ENCODE measurements at places on chromosomes 2 and 18. TPM values are rescaled to one million over a fixed set of nuclear protein-coding genes. Genes with fewer than 3 reads are reported as not detected.

The SELENOI gene
- total RNA-seq: 17.4 TPM

- no peak for DNase-seq
These were observed 14.2 kb downstream of the KLHL41 start for GRCh38 chr2:169523681-169524080.

The SLC8A1 gene
- total RNA-seq: 14.2 TPM

DNA sequence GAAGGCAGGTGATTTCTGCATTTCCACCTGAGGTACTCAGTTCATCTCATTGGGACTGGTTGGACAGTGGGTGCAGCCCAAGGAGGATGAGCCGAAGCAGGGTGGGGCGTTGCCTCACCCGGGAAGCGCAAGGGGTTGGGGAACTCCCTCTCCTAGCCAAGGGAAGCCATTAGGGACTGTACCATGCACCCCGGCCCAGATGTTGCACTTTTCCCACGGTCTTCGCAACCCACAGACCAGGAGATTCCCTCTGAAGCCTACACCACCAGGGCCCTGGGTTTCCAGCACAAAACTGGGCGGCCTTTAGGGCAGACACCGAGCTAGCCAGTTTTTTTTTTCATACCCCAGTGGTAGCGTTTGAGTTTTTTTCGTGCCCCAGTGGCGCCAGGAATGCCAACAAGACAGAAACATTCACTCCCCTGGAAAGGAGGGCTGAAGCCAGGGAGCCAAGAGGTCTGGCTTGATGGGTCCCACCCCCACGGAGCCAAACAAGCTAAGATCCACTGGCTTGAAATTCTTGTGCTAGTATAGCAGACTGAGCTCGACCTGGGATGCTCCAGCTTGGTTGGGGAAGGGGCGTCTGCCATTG is 75.9 kb upstream of the RANBP2 start:
- DNase-seq: no peak

GRCh38 chr2:55395724-55396605 is 23.7 kb downstream of the CCDC88A start:
- DNase-seq: no peak

The G6PC2 gene
- not detected for total RNA-seq

GRCh38 chr18:41071826-41072225 is 883.2 kb upstream of the PIK3C3 start:
- DNase-seq: no peak

DNA sequence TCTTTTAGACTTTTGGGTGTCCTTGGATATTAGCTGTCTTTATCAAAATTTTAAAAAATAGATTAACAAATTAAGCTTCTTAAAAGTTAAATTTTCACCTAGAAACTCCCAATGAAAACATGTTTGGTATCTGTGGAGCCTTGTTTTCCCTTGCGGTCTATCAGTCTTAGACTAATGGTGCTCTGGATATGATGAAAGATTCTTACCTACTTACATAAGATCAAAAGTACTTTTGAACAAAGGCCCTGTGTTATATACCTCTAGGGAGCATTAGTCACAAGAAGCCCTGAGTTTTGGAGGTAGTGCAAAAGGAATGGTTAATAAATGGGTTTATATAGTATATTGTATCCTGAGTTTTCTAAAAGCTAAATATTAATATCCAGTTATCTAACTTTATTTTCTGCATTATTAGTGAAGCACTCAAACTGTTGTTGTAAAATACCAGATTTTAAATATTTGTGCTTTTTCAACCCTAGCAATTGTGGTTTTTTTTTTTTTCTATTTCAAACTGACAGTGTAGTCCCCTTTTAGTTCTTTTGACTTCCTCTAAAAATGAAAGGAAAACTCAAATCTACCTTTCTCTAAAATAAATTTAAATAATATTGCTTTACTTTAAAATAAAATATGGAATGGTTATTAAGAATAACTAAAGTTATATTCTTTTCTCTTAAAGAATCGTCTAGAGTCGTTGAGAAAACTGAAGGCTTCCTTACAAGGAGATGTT is 18.1 kb downstream of the NDC80 start:
- no peak for DNase-seq

The RAPH1 gene
- total RNA-seq: 66.9 TPM

The RAD51AP2 gene
- total RNA-seq: under 0.01 TPM

The FABP1 gene
- 20.0 TPM for total RNA-seq

- no peak for DNase-seq
These were observed 315.9 kb upstream of the THUMPD2 start for GRCh38 chr2:40095000-40095399.

DNA sequence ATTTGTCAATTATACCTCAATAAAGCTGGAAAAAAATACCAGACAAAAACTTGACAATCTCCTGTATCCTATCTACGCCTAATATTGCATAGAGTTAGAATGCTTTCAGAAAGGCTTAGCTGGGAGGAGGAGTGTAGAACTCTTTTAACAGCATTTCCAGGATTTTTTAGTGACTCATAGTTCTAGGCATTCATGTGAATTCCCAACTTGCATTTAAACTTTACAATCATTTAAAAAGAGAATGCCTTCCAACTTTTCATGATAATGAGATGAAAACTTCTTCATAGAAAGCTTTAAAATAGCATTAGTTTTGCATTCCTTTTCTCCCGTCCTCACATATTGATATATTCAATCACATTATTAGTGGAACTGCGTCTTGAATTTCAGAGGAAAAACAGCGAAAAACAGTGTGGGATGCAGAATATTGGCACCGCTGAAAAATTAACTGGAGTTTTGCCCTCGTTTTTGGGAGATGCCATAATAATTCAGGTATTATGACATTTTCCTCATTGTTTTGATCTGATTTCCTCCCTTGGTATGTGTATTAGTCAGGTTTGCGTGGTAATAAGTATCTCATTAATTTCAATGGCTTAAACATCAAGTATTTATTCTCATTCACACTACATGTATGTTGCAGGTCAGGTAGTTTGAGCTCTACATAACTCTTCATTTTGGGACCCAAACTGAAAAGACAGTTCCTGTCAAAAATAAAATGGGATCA is 293.2 kb upstream of the FIGN start:
- no peak for DNase-seq

The IL1F10 gene
- total RNA-seq: not detected

GRCh38 chr2:152657043-152657442 is 60.2 kb downstream of the PRPF40A start:
- no peak for DNase-seq

Measured in breast epithelium (tissue), 4 donors.